ENCODE measurements at places on chromosomes 5 and 9. TPM values are rescaled to one million over a fixed set of nuclear protein-coding genes. Genes with fewer than 3 reads are reported as not detected.

The AP3S1 gene
- 54.1 TPM for total RNA-seq

GRCh38 chr5:60287174-60287771 lies 393.7 kb upstream of the PDE4D start:
- no peaks in the 10 kb centered on the region for H3K27me3 ChIP-seq
- no peak overlapping the region for H3K27ac ChIP-seq
- no peak for DNase-seq
- H3K4me3 ChIP-seq = no peak overlapping the region

- no peaks in the 10 kb centered on the region for H3K4me1 ChIP-seq
- peak; percentile 74 for DNase-seq
- H3K4me3 ChIP-seq = no peak overlapping the region
- H3K27ac ChIP-seq = no peak overlapping the region
- H3K27me3 ChIP-seq = no peaks in the 10 kb centered on the region
These were observed 46.3 kb downstream of the FSTL4 start for GRCh38 chr5:133565993-133566392.

GRCh38 chr5:170108266-170108785 lies 2.6 kb downstream of the FOXI1 start:
- no peak for DNase-seq
- no peaks in the 10 kb centered on the region for H3K27me3 ChIP-seq
- peak overlapping the region; percentile 7 for H3K4me3 ChIP-seq
- H3K27ac ChIP-seq = no peak overlapping the region

- H3K4me3 ChIP-seq = no peak overlapping the region
- H3K27ac ChIP-seq = no peak overlapping the region
- DNase-seq = no peak
These were observed 39.4 kb downstream of the SUSD1 start for GRCh38 chr9:112135706-112136105.

GRCh38 chr9:112076814-112077213 lies 98.3 kb downstream of the SUSD1 start:
- H3K4me3 ChIP-seq = no peak overlapping the region
- H3K4me1 ChIP-seq = no peaks in the 10 kb centered on the region
- H3K27me3 ChIP-seq = no peaks in the 10 kb centered on the region
- no peaks in the 10 kb centered on the region for H3K36me3 ChIP-seq
- H3K27ac ChIP-seq = no peak overlapping the region

- no peak overlapping the region for H3K4me3 ChIP-seq
- H3K27me3 ChIP-seq = no peaks in the 10 kb centered on the region
- no peaks in the 10 kb centered on the region for H3K4me1 ChIP-seq
- no peak overlapping the region for H3K27ac ChIP-seq
These were observed 160.6 kb downstream of the PJA2 start for GRCh38 chr5:109249126-109249525.

GRCh38 chr9:86282979-86283535 lies 719 bp upstream of the ISCA1 start:
- H3K36me3 ChIP-seq = peaks cover 6% of the 10 kb centered on the region
- peak overlapping the region; percentile 79 for H3K4me3 ChIP-seq
- no peaks in the 10 kb centered on the region for H3K27me3 ChIP-seq
- H3K4me1 ChIP-seq = peaks cover 13% of the 10 kb centered on the region
- H3K27ac ChIP-seq = peak overlapping the region; percentile 96
- no peak for DNase-seq

The FOXD4L5 gene
- total RNA-seq = 0.09 TPM

DNA sequence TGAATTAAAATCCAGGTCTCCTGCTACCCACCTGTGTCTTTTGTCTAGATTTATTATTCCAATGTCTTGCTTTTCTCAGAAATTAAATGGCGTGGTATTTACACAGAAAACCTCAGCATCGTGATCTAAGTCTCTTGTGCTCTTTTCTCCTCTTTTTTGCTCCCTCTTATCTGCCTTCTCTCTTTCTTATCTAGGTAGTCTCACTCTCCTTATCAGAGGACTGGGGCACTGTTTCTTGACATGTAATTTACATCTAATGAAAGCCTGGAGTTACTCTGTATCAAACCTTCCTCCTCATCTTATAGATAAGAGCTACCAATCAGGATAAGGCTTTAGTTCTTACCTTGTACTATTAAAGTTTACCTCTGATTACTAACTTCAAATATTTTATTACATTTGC lies 933.8 kb downstream of the TLE1 start:
- H3K4me1 ChIP-seq = no peaks in the 10 kb centered on the region
- no peak overlapping the region for H3K27ac ChIP-seq
- no peak overlapping the region for H3K4me3 ChIP-seq
- no peaks in the 10 kb centered on the region for H3K36me3 ChIP-seq
- no peaks in the 10 kb centered on the region for H3K27me3 ChIP-seq

GRCh38 chr5:94181895-94182294 lies 436.5 kb downstream of the KIAA0825 start:
- no peaks in the 10 kb centered on the region for H3K36me3 ChIP-seq
- no peak overlapping the region for H3K4me3 ChIP-seq
- H3K27ac ChIP-seq = no peak overlapping the region
- peak; percentile 49 for DNase-seq
- H3K27me3 ChIP-seq = no peaks in the 10 kb centered on the region
